ENCODE measurements at places on chromosomes 2 and 18. TPM values are rescaled to one million over a fixed set of nuclear protein-coding genes. Genes with fewer than 3 reads are reported as not detected.
A peak's percentile ranks its signal among the peaks of the same experiment; 100 is the strongest.

DNA sequence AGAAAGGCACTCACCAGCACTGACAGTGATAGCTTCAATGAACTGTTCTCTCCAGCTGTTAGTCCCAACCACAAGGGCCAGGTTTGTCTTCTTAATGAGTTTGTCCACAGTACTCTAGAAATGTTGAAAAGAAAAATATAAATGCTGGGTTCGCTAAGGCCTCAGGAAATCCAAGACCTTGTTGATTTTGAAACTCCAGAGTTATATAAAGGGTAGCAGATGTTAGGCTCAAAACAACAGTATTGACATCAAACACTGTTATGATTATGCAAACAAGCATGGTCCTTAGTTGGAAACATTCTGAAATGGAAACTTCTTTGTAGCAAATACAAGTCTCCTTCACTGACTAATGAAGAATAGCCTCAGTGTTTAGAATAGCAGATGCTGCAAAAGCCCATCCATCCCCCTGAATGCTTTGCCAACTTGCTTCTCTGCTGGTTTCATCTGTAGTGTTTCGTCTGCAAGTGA is 291.1 kb downstream of the SLC8A1 start:
- no peak overlapping the region for H3K27ac ChIP-seq
- H3K36me3 ChIP-seq = no peaks in the 10 kb centered on the region
- H3K27me3 ChIP-seq = peaks cover 2% of the 10 kb centered on the region
- H3K4me3 ChIP-seq = no peak overlapping the region

GRCh38 chr2:131425231-131425941 is 50.5 kb upstream of the TUBA3D start:
- H3K27ac ChIP-seq = no peak overlapping the region
- peak overlapping the region; percentile 38 for H3K4me3 ChIP-seq
- no peaks in the 10 kb centered on the region for H3K4me1 ChIP-seq
- H3K36me3 ChIP-seq = peaks cover 10% of the 10 kb centered on the region

GRCh38 chr2:150259746-150260145 is 227.7 kb downstream of the RND3 start:
- no peak overlapping the region for H3K4me3 ChIP-seq
- no peaks in the 10 kb centered on the region for H3K27me3 ChIP-seq
- H3K4me1 ChIP-seq = no peaks in the 10 kb centered on the region
- H3K27ac ChIP-seq = no peak overlapping the region
- no peak for DNase-seq

DNA sequence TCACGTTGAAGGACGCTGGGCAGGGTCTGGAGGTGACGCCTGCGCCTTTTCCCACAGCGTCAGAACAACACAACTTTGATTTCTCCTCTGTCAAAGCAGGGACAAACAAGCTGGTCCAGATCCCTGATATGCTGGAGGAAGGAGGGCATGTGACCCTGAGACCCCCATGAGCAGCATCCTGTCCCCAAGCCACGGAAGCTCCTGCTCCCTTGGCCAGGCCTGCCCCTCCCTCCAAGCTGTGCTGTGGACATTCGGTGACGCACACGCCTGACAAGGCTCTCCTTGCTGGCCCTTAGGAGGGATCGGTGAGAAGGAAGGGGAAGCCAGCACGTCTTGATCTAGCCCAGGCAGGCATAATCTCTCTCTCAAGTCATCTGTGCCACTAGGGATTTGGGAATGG is 11.3 kb downstream of the MLPH start:
- peaks cover 12% of the 10 kb centered on the region for H3K4me1 ChIP-seq
- no peak overlapping the region for H3K27ac ChIP-seq
- no peak overlapping the region for H3K4me3 ChIP-seq
- H3K27me3 ChIP-seq = peaks cover 5% of the 10 kb centered on the region

DNA sequence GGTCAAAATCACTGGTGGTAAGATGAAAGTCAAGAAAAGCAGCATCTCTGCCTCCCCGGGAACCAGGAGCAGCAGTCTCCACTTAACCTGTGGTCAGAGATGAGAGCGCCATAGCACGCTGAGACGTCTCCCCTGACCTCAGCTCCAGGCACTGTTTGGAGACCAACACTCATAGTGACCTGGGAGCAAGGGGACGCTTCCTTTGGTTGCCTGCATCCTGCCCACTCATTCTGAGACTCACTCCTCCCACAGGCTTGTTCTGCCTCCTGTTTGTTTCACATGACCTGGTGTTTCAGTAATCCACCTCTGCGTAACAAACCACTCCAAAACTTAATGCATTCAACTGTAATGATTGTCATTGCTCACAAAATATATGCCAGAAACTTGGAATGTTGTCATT is 139.3 kb downstream of the ACOXL start:
- no peak overlapping the region for H3K27ac ChIP-seq
- no peak overlapping the region for H3K4me3 ChIP-seq
- H3K36me3 ChIP-seq = no peaks in the 10 kb centered on the region
- no peak for DNase-seq
- H3K27me3 ChIP-seq = peaks cover 3% of the 10 kb centered on the region
- no peaks in the 10 kb centered on the region for H3K4me1 ChIP-seq

DNA sequence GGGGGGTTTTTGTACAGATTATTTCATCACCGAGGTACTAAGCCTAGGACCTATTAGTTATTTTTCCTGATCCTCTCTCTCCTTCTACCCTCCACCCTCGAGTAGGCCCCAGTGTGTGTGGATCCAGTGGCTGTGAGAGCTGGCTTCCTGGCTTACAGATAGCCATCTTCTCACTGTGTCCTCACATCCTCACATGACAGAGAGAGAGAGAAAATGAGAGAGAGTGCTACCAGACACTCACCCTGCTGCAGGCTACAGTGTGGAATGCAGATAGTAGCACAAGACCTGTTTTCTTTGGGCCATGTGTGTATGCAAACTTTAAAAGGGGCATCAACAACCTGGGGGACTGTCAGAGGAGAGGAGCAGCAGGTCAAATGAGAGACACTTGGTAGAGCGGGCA is 9.5 kb downstream of the KCNK3 start:
- no peak for DNase-seq
- H3K4me3 ChIP-seq = no peak overlapping the region
- no peak overlapping the region for H3K27ac ChIP-seq
- H3K4me1 ChIP-seq = peaks cover 26% of the 10 kb centered on the region
- no peaks in the 10 kb centered on the region for H3K36me3 ChIP-seq

DNA sequence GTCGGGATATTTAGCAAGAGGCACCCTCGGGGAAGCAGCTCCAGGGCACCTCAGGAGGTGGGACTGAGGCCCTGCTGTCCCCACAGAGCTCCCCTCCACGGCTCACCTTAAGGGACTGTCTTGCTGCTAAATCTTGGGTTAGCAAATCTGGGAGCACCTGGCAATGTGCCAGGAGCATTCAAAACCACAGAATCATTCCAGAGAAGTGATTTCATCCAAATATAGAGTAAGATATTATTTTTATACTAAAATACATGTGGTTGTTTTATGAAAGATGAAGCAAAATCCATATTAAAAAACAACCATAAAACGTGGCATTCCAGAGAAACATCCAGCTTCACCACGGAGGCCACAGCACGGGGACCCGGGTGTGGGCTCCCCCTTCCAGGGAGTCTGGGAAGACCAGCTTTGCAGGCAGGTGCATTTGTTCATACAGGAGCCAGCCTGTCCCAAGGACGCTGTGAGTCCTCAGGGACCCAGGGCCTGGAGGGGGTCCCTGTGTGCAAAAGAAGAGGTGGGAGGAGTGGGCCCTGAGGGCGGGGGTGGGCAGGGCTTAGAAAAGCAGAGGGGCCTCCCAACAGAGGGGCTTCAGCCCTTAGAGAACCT is 16.3 kb downstream of the HS1BP3 start:
- no peaks in the 10 kb centered on the region for H3K36me3 ChIP-seq
- no peaks in the 10 kb centered on the region for H3K27me3 ChIP-seq
- H3K4me3 ChIP-seq = no peak overlapping the region
- H3K4me1 ChIP-seq = peaks cover 14% of the 10 kb centered on the region
- no peak for DNase-seq
- no peak overlapping the region for H3K27ac ChIP-seq

GRCh38 chr2:236045251-236046235 is 122.6 kb downstream of the GBX2 start:
- no peak for DNase-seq
- H3K4me3 ChIP-seq = no peak overlapping the region
- peaks cover 14% of the 10 kb centered on the region for H3K27me3 ChIP-seq
- peaks cover 30% of the 10 kb centered on the region for H3K4me1 ChIP-seq

Gene MAP2
- total RNA-seq = 177 TPM

Gene GAL3ST2
- 0.42 TPM for total RNA-seq

Gene CD8B2
- total RNA-seq = not detected

All from glutamatergic neuron (in vitro differentiated cells).